ENCODE measurements at places on chromosomes 4 and X.

DNA sequence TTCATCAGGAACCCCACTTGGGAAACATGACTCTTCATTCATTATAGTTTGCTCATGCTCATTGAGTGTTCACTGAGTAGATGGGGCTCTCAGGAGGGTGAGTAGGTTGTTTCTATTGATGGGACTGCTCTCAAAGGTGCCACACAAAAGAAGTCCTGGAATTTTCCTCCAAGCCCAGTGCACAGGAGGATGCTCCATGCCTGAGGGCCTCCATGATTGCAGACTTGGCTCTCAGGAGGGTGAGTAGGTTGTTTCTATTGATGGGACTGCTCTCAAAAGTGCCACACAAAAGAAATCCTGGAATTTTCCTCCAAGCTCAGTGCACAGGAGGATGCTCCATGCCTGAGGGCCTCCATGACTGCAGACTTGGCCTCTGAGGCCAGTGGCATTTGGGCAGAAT, 108.5 kb downstream of the ZNF674 start:
- DNase-seq, result no peak

GRCh38 chr4:73533515-73534422, 52.2 kb downstream of the AFM start:
- no peak for DNase-seq

GRCh38 chr4:109552237-109552636, 7.8 kb upstream of the MCUB start:
- no peak for DNase-seq

DNA sequence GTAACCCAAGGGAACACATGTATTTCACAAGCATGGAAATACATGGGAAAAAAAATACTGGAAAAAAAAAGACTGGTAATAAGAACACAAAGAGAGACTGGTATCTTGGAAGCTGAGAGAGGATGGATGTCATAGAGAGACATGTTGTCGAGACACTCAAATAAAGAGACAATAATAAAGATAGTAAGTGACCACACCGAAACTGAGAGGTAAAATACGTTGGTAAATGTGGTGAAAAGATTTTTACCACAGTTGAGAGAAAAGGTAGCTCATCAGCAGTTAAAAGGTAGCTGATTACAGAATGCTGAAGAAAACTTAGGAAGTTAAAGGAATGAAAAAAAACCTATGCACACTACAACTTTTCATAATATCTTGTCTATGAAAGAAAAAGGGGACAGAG, 81.1 kb downstream of the ARAP2 start:
- no peak for DNase-seq

DNA sequence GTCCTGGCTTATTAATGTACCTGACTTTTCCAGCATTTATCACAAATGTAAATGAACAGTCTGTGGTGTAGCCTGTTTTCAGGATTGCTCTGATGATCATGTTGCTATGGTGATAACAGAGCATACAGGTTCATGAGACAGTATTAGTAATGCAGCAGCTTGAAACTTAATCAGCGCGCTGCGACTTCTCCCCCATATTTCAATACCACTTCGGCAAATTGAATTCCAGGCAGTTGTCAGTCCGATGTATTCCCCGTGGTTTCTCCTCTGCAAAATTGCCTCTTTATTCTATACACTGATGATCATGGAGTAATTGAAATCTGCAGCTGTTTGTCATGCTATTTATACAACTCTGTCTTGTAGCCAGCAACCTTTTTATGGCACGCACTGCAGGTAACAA, 239.3 kb downstream of the C4orf33 start:
- DNase-seq, result no peak

DNA sequence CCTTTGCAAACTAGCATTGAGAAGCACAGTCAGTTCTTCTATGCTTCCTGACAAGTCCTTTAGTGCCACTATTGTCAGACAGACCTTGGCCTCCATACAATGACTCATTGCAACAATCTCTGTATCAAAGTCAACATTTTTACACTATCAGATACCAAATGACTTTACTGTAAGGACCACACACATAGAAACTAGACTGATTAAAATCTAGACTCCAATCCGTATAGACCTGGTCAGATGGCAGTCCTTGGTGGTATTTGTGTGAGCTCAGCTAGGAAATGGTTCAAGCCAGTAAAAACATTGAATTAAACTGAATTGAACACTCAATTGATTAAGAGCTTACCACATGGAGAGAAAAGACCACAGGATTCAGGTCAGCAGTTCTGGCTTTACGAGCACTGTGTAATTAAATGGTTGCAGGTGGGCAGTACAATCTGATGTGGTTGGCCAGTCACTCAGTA, 549.8 kb upstream of the LCORL start:
- no peak for DNase-seq

DNA sequence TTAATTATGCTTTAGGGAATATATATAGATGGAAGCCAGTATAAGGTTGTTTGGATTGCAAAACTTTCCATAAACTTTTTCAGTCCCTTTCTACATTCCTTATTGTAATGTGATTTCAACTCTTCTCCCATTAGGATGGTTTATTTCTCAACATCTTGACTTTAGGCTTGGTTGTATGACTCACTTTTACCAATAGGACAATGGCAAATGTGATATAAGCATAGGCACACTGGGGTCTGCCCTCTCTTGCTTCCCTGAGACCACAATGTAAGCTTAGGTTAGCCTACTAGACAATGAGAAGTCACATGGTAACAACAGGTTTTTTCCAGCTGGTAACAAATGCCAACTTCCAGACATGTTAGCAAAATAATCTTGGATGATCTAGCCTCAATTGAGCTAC, 163.3 kb upstream of the RBPJ start:
- no peak for DNase-seq

DNA sequence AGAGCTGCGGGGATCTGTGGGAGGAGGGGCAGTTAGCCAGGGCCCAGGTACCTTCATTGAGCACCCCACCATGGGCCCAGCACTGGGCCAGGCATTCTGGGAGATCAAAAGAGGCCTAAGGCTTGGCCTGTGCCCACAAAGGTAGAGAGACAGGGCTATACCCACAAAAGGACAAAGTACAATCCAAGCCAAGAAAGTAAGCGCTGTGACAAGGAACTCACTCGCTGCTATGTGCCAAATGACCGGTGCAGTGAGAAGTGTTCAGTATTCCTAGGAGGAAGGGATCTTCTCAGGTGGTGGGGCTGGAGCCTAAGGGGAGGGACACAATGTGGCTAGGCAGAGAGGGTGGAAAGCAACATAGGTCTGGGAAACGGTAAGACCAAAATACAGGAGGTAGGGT, 8.8 kb upstream of the FRMPD3 start:
- no peak for DNase-seq

GRCh38 chr4:136009258-136009832, 1522.9 kb downstream of the PCDH18 start:
- no peak for DNase-seq

- peak; percentile 59 for DNase-seq
Observed at GRCh38 chr4:41177016-41177415, 37.3 kb downstream of the APBB2 start.

DNA sequence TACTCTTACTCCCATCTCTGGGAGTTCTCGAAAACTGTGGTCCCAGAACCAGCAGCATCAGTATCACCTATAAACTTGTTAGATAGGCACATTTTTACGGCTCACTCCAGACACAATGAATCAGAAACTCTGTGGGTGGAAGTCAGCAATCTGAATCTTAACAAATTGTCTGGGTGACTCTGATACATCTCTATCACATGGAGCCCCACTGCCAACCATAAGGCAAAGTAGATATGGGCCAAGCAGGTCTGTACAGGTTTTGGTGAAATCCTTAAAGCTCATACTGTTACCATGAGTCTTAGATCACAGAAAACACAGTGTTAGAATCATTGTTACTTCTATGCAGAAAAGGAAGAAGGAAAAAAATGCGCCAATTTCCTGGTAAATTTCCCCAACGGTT, 122.5 kb upstream of the HCCS start:
- DNase-seq, result no peak

- DNase-seq, result no peak
Observed at GRCh38 chr4:139858436-139859205, 193.0 kb downstream of the MGST2 start.

DNA sequence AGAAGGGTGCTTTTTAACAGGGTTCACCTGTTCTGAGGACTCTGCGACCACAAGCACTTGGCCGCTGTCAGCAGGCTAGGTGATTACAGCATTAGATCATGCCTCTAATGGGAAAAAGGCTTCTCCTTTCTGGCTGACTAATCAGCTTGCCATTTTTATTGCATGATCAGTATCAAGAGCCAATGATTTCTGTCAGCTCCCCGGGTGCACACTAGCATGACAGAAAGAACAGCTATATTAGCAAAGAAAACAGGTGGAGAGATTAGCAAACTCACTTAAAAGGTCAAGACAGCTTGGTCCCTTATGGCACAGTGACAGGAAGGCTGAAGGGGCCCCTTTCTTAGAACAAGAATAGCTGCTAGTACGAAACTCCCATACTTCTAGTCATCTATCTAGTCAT, 170.0 kb downstream of the SMIM20 start:
- peak; percentile 76 for DNase-seq

DNA sequence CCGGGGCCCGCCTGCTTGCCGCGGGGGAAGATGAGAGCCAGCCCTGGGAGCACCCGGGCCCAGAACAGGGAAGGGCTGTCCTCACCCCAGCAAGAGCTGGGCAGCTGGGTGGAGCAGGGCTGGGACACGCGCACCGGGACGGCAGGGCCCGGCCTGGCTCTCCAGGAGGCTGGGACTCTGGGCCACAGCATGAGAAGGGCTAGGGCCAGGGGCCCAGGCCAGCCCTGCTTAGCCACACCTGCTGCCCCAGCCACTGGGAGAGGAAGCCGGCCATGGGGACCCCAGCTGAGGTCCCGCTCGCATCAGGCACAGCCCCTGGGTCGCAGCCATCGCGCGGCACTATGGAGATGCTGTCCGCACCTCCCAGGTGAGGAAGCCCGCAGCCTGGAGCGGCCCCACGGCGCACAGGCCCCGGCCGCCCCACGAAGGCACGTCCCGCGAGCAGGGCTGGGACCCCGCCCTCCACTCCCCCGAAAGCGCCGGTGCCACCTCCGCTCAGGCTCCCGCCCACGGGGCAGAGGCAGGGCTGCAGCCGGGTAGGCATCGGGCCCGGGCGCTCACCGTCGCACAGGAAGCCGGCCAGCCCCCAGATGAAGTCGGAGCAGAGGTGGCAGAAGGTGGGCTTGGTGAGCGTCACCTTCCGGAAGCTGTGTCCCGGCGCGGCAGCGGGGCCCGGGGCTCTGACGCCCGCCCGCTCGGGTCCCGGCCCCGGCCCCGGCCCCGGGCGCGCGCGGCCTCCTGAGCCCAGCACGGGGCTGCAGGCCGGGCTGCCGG, 531 bp downstream of the DGKQ start:
- DNase-seq, result no peak

DNA sequence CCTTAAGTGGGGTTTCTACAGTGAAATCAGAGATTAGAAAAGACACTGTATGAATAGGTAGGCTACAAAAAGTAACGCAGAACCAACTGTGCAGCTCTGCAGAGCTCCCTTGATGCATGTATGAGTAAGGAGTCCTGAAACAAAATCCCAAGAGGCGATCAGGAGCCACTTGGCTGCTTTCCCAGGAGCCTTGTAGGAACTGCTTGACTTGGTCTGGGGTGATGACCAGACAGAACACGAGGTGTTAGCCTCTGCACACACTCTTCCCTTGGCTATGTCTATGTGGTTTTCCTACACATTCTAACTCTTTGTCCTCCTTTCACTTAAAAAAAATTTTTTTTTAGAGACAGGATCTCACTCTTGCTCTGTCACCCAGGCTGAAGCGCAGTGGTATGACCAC, 22.8 kb upstream of the AP1S2 start:
- DNase-seq, result no peak

DNA sequence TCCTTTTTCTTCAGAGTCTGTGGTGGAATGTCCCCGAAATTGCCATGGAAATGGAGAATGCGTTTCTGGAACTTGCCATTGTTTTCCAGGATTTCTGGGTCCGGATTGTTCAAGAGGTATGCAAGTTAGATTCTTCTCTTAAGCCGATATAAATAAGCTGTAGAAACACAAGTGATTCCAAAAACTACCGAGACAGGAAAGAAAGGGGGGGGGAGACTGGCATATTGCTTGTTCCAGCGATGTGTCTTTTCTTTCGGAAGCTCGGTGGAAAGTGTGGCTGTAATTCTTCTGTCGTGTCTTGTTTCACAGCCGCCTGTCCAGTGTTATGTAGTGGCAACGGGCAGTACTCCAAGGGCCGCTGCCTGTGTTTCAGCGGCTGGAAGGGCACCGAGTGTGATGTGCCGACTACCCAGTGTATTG, 236.9 kb downstream of the DCTD start:
- no peak for DNase-seq

DNA sequence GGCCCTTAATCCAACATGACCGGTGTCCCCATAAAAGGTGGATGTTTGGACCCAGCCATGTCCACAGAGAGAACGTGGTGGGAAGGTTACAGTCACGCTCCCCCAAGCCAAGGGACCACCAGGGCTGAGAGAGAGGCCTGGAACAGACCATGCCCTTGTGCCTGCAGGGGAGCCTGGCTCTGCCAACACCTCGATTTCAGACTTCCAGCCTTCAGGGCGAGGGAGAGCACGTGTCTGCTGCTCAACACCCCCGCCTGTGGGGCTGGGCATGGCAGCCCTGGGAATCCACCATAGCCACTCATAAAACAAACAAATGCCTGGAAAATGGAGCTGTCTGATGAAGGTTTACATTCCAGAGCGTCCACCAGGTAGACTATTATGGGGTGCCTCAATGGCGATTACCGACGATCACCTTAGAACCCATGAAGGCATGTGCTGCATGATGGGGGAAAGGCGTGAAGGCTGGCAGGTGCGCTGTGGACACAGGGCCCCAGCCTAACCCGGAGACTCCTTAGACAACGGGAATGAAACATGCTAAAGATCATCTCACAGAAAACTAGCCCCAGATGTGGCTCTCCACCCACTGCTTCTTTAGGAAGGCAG, 42.3 kb upstream of the HMX1 start:
- no peak for DNase-seq

GRCh38 chr4:8158710-8159536, at the start of gene ABLIM2:
Gene ABLIM2, minus strand, starts transcription at chr4:8158813. Its CDS starts 124 bp downstream, at chr4:8158689.
- DNase-seq, result peak; percentile 88

- DNase-seq, result no peak
Observed at GRCh38 chrX:15786915-15787314, 3.4 kb upstream of the ZRSR2 start.

- no peak for DNase-seq
Observed at GRCh38 chr4:2419814-2420213, 1.1 kb downstream of the CFAP99 start.

DNA sequence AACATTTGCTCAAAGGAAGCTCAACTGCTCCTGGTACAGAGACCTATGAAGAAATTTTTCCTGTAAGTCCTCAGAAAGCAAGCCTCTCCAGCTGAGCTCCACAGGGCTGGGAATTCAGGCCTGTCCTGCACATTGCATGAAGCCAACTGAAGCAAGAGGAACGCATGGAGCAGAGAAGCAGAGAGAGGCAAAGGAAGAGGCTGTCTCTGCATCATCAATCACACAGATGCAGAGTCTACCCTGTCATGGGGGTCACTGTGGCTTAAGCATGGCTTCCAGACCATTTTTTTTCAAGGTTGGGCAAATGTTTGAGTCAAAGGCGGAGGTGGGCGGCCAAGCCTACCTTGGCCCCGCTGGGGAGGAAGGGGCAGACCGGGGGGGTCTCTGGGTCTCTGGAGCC, 110.3 kb upstream of the MSX1 start:
- no peak for DNase-seq

GRCh38 chr4:76585897-76586360, 150.9 kb downstream of the SHROOM3 start:
- DNase-seq, result no peak

- no peak for DNase-seq
Observed at GRCh38 chr4:144582105-144582850, 63.7 kb upstream of the HHIP start.

- DNase-seq, result no peak
Observed at GRCh38 chr4:152785639-152786615, 6.2 kb downstream of the ARFIP1 start.

- DNase-seq, result peak; percentile 90
Observed at GRCh38 chr4:98260579-98261404, at the start of gene RAP1GDS1. Gene RAP1GDS1, plus strand, starts transcription at chr4:98261384. Its CDS starts 182 bp downstream, at chr4:98261566.

Measured in AG09309 (cell line).